ENCODE measurements at places on chromosomes 16 and 17.

DNA sequence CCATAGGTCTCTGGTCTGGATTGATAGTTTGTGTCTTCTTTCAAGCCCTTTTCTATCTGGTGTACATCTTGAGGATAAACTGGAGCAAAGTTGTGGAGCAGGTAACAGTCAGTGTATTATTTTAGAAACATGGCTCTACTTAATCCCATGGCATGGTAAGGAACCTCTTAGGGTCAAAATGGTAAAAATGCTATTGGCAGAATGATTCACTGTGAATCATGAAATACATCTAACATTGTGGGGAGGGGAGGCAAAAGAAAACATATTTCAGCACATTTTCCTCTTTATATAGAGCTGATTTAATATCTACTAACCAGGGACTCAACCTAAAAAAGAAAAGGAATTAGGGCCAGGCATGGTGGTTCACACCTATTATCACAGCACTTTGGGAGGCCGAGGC lies 17.9 kb upstream of the ALDH3A2 start:
- DNase-seq, result no peak

- no peak for DNase-seq
Measured at GRCh38 chr16:71402007-71402406, 39.8 kb downstream of the TLE7 start.

DNA sequence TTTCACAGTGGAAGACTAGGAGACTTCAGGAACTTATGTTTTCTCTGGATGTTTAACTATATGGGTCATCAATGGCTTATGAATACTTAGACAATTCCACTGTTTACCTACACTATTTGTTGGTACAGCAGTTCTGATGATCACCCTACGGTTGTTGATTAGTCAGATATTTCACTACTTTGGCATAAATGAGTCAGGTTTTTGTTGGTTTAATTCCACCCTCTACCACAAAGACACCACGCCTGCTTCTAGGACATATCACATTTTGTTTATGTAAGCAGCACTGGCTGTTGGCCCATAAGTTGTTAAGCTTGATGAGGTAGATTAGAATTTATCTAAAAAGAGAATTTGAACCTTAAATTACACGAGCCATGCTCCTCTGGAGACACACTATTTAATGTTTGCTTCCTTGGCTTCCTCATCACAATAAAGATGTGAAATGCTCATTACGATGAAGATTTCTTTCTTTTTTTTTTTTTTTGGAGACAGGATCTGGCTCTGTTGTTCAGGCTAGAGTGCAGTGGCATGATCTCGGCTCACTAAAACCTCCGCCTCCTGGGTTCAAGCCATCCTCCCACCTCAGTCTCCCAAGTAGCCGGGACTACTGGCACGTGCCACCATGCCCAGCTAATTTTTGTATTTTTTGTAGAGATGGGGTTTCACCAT lies 4.3 kb downstream of the GDE1 start:
- no peak for DNase-seq

DNA sequence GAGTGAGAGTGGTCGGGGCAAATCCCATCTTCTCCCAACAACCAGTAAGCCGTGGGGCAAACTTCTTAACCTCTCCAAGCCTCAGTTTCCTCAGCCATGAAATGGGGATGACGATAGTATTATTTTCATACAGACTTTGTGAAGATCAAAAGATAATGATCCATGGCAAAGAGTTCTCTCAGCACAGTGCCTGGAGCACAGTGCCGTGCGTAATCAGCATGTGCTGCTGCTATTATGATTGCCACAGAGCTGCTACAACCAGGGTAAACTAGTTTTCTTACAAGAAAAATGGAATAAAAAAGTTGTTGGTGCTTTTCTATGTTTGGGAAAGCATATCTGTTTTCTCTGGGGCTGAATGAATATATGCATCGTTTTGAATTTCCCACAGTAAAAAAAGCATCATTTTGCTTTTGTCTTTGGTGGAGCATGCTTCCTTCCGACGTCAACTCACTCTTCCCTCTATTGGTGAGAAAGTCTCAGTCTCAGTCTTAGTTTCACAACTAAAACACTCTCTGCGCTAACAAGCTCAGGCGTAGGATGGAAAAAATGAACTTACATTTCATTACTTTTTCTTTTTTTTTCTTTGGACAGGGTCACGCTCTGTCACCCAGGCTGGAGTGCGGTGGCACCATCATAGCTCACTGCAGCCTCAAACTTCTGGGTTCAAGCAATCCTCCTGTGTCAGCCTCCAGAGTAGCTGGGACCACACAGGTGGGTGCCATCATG lies 37.2 kb downstream of the CDK5R1 start:
- DNase-seq, result no peak

DNA sequence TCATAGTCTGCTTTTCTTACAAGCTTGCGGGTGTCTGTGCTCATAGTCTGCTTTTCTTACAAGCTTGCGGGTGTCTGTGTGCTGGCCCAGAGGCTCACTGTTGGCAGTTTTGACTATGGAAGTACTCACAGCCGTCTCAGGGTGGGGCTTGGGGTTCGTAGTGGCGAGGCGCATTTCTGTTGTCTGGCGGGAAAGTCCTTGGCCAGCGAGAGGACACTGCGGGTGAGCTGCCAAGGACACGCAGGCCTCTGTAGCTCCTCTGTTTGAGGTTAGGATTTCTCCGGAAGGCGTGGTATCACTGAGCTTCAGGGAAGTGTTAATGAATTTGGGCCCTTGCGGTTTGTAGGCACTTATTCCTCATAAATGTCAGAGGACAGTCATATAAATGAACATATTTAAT lies 13.5 kb downstream of the TBCD start:
- no peak for DNase-seq

DNA sequence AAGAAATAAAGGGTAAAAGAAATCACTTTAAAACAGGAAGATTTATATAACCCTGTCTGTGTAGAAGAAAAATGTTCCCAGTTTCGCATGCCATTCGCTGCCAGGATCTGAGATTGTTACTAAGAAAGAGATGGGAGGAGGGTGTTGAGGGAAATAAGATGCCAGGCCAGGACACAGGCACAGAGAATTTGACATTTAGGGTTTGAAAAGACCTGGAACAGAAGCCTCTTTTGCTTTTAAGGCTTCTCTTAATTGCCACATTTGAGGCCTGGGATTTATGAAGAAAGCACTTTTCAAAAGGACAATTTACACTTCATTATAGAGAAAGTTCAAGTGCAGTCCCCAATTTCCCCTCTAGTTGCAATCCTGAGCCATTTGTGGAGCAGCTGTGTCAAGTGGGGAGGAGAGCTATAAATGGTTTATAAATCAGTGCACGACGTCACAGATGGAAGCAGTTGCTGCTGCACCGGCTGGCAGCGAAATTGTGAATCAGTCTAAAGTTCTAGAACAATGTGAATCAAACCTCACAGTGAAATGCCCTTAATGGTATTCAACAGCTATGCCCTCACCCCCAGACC lies 26.5 kb upstream of the C16orf87 start:
- DNase-seq, result no peak

- DNase-seq, result no peak
Measured at GRCh38 chr16:15827709-15828343, 29.0 kb downstream of the MYH11 start.

GRCh38 chr17:66632731-66633130 lies 202.2 kb upstream of the CACNG5 start:
- DNase-seq, result no peak

- DNase-seq, result no peak
Measured at GRCh38 chr17:17324616-17325015, 21.4 kb downstream of the NT5M start.

GRCh38 chr16:58730724-58731370 lies 3.3 kb downstream of the GOT2 start:
- DNase-seq, result no peak

GRCh38 chr17:73914536-73915274 lies 270.5 kb upstream of the SDK2 start:
- DNase-seq, result no peak

DNA sequence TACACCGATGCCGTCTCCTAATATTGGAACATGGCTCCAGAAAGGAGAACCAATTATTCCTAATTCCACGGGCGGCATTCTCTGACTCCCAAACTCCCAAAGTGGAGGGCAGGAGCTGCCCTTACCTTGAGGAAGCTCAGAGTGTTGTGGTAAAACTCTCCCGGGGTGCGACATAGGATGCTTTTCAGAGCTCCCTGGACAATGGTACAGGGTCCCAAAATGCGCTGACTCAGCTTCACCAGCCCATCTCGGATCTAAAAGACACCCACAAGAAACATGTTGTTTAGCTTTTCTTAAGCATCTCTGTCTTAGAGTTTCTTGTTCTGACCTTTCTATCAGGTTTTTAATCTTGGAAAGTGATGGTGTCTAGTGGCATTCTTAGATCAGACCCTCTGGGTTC lies 6.7 kb downstream of the TAT start:
- no peak for DNase-seq

- DNase-seq, result no peak
Measured at GRCh38 chr17:2028737-2029136, 1.2 kb upstream of the DPH1 start.

DNA sequence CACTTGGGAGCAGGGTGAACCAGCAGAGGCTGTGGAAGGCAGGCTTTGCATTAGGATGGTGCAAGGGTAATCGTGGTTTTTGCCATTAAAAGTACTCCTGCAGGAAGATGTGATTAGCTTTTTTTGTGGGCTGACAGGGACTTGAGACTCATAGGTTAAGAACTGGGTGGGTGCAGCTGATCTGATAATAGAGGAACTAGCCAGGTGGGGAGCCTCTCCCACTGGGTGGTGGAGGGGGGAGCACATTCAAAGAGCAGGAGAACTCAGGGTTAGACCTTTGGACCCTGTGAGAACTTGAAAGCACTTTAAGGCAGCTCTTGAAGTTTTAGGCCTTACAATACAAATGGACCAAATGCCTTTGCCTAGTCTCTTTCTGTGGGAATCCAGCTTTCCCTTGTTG lies 32.4 kb downstream of the CCL4 start:
- DNase-seq, result no peak

DNA sequence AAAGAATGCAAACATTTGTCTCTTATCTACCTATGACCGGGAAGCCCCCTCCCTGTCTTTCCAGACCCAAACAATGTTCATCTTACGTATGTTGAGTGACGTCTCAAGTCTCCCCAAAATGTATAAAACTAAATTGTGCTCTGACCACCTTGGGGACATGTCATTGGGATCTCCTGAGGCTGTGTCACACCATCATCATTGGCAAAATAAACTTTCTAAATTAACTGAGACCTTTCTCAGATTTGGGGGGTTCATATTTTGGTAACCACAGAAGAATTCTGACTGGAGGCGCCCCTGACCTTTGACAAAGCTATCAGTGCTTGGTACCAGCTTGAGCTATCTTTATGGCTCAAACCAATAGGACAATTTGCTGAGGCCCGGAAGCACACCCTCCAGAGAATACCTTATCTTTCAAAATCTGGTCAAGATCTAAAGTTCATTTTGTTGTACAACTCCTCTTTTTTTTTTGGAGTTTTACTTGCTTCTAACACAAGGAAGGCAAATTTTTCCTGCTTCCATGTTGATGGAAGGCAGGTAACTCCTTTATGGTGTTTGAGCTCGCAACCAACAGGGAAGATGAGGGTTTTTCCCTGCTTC lies 2.5 kb upstream of the LDHD start:
- no peak for DNase-seq

DNA sequence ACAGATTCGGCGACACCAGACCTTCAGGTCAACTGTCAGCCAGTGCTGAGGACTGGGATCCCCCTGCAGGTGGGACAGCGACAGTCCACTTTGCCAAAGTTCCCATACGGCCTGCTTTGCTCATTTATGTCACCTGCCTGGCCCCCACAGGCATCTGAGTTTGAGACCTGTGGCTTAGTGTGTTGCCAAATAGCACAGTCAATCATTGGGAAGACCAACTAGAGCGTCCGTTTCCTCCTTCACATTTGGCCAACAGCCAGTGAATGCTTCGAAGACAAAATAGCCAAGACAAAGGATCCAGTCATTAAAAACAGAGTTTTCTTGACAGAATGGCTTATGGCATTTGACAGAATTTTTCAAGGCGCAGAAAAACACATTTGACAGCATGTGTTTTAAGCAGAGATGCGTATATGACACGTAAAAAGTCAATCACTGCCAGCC lies 113.8 kb downstream of the ABCC12 start:
- no peak for DNase-seq

DNA sequence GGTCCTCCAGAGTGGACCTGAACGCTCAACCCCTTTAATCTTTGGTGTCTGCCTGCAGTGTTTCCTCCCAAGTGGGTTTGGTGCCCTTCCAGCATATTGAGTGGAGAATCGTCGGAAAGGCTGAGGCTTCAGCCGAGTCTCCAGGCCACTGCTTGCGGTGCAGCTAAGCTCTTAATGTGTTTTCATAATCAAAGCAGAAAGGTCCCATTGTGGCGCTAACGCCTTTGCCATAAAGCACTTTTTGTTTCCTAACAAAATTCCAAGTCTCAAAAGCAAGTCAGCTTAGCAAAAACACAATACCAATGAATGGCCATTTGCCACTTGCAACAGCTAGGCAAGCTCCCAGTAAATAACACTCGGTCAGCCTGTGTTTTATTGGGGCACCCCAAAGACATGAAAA lies 57.6 kb downstream of the KSR1 start:
- no peak for DNase-seq

GRCh38 chr16:56355786-56356275 lies 69.5 kb downstream of the AMFR start:
- DNase-seq, result no peak
